ENCODE measurements at places on chromosomes 1 and 21. TPM values are rescaled to one million over a fixed set of nuclear protein-coding genes. Genes with fewer than 3 reads are reported as not detected.
A peak's percentile ranks its signal among the peaks of the same experiment; 100 is the strongest.

GRCh38 chr1:226644541-226645176 is 94.4 kb downstream of the ITPKB start:
- no peak for DNase-seq
- H3K4me1 ChIP-seq: peaks cover 7% of the 10 kb centered on the region
- H3K27me3 ChIP-seq: no peaks in the 10 kb centered on the region
- no peak overlapping the region for H3K4me3 ChIP-seq
- H3K36me3 ChIP-seq: no peaks in the 10 kb centered on the region
- H3K27ac ChIP-seq: no peak overlapping the region

DNA sequence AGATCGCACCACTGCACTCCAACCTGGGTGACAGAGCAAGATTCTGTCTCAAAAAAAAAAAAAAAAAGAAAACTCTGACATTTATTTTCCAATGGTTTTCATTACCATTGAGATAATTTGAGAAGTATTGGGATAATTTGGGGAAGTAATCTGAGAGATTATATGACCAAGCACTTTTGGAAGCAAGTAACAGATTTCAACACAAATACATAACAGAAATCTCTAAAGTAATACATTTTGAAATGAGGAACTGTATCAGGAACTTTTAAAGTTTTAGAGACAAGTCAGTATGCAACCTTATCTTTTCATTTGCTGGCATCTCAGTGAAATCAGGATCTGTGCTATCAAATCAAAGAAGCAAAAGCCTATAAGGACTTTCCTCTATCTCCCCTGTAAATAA is 25.4 kb upstream of the SLC16A1 start:
- no peaks in the 10 kb centered on the region for H3K27me3 ChIP-seq
- no peak overlapping the region for H3K27ac ChIP-seq
- H3K4me1 ChIP-seq: no peaks in the 10 kb centered on the region
- no peaks in the 10 kb centered on the region for H3K36me3 ChIP-seq

DNA sequence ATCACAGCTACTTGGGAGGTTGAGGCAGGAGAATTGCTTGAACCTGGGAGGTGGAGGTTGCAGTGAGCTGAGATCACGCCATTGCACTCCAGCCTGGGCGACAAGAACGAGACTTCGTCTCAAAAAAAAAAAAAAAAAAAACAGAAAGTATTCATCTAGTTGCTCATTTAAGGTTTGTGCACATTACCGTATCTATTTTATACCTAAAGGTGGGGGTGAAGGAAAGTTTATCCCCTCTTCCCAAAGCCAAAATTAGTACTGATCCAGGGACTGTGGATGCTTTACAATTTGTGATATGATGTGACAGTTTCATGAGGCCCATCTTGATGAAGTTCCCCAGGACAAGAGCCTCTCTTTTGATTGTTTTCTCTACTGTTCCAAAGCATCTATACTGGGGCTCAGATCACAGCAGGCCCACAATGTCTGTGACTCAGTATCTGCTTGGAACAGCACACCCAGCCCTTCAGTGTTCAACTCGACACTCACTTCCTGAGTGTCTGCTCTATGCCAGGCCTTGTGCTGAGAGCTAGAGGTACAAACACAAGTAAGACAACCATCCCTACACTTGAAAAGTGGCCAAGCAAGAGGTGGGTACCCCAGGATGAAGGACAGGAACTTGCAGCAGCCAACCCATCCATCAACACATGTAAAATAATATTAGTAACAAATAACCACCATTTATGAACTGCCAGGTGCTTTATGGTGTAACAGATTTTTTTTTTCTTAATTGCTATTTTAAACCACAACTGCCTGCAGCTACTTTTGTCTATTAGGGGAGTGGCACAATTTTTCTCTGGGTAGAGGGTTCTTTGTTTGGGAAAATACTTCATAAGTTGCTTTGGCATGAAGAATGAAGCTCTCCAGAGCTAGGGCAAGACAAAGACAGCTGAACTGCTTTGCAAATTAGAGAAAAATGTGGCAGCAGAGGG is 29.0 kb upstream of the KHDRBS1 start:
- no peaks in the 10 kb centered on the region for H3K36me3 ChIP-seq
- peak; percentile 78 for DNase-seq
- peak overlapping the region; percentile 20 for H3K27ac ChIP-seq
- H3K4me3 ChIP-seq: no peak overlapping the region
- no peaks in the 10 kb centered on the region for H3K27me3 ChIP-seq
- H3K4me1 ChIP-seq: peaks cover 10% of the 10 kb centered on the region

- no peaks in the 10 kb centered on the region for H3K27me3 ChIP-seq
- peak overlapping the region; percentile 68 for H3K27ac ChIP-seq
- H3K36me3 ChIP-seq: peaks cover 19% of the 10 kb centered on the region
- H3K4me1 ChIP-seq: peaks cover 31% of the 10 kb centered on the region
- peak; percentile 34 for DNase-seq
Observed at GRCh38 chr1:206419250-206419649, 51.0 kb upstream of the IKBKE start.

EDN2 gene
- total RNA-seq: not detected

- H3K4me3 ChIP-seq: no peak overlapping the region
- H3K27ac ChIP-seq: no peak overlapping the region
- H3K27me3 ChIP-seq: no peaks in the 10 kb centered on the region
Observed at GRCh38 chr1:58887059-58887458, 103.2 kb upstream of the JUN start.

DNA sequence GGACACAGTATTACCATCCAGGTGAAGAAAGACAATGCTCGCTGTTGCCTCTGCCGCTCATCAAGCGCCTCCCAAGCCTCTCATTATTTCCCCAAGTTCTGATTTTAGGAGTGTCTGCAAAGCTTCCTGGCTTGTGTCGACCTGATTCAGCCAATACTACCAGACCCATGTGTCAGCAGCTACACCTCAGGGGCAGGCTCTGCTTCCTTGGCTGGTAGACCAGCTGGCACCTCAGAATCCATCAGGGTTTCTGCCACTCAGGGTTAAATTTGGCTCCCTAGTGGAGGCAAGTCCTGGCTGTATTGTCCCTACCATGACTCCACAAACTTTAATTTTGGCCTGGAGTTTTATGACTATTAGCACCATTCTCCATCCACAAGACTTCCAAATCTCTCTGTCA is 35.4 kb downstream of the SUSD4 start:
- H3K4me1 ChIP-seq: peaks cover 10% of the 10 kb centered on the region
- no peaks in the 10 kb centered on the region for H3K36me3 ChIP-seq
- no peak overlapping the region for H3K4me3 ChIP-seq
- no peak overlapping the region for H3K27ac ChIP-seq
- peaks cover 5% of the 10 kb centered on the region for H3K27me3 ChIP-seq
- DNase-seq: peak; percentile 25

DNA sequence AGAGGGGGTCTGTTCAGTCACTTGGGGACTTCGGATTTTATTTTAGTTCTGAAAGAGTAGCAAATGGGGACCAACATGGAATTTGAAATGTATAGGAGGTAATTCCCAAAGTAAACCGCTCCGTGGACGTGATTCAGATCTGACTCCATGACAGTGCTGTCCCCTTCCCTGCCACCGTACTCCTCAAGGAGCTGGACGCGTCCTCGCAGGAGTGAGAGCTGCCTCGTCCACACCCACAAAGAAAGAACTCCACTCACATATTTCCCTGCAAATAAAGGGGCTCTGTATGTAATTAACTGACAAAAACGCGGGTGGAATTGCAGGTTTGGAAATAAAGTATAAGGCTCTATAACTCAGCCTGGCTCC is 183.6 kb downstream of the ETS2 start:
- no peaks in the 10 kb centered on the region for H3K36me3 ChIP-seq
- no peak for DNase-seq
- H3K27me3 ChIP-seq: no peaks in the 10 kb centered on the region

DNA sequence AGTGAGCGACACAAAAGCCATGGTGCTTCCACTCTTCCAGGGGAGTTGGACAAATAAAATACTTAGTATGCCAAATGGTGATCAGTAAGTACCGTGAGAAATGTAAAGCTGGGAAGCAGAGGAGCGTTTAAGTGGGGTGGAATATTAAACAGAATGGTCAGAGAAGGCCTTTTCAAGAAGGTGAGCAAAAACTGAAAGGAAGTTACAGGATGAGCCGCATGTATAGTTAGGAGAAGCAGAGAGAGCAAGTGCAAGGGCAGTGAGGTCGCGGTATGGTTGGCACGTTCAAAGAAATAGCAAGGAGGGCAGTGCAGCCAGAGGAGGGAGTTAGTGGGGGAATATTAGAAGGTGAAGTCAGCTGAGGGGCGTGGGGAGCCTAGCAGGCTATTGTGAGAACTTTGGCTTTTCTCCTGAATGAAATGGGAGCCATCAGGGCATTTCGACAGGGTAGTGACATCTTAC is 748 bp upstream of the ATP6V0B start:
- H3K27me3 ChIP-seq: no peaks in the 10 kb centered on the region
- peaks cover 24% of the 10 kb centered on the region for H3K4me1 ChIP-seq
- 0 out of 2 replicates have a peak overlapping the region, but pooled peaks have one; percentile 77 for H3K27ac ChIP-seq
- DNase-seq: no peak

DNA sequence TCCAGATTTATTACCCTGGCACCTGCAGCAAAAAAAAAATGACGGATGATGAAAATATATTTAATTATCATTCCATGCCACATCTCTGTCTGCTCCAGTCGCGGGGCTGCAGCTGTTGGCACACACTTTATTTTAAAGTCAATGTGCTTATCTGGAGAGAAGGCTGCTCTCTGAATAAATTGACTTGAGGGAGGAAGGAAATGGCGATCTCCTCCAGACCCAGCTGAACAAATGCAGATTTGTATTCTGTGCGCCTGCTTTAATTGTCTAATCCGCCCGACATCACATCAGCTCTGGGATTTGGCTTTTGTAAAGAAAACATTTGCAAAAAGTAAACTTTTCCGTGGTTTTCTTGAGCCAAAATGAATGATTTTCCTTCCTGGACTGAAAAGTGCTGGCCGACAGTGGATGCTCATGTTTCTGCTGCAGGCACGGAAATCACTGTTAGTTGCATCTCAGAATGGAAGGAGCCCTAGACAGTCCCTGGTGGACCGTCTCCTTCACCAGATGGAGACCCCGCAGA is 150.2 kb downstream of the CAMTA1 start:
- peak overlapping the region; percentile 53 for H3K4me3 ChIP-seq
- peaks cover 46% of the 10 kb centered on the region for H3K27me3 ChIP-seq
- H3K36me3 ChIP-seq: no peaks in the 10 kb centered on the region
- H3K4me1 ChIP-seq: no peaks in the 10 kb centered on the region
- peak; percentile 27 for DNase-seq

- no peaks in the 10 kb centered on the region for H3K27me3 ChIP-seq
- H3K27ac ChIP-seq: peak overlapping the region; percentile 23
- no peak for DNase-seq
- H3K36me3 ChIP-seq: 0 out of 2 replicates have a peak, but pooled peaks cover under 1% of the 10 kb centered on the region
- H3K4me3 ChIP-seq: no peak overlapping the region
Observed at GRCh38 chr1:77983997-77984355, 5.1 kb upstream of the FUBP1 start.

MFSD2A gene
- total RNA-seq: 4.6 TPM

PLD5 gene
- not detected for total RNA-seq

- no peak overlapping the region for H3K4me3 ChIP-seq
- no peaks in the 10 kb centered on the region for H3K36me3 ChIP-seq
- DNase-seq: no peak
Observed at GRCh38 chr21:16570856-16571255, 841.1 kb downstream of the USP25 start.

DNA sequence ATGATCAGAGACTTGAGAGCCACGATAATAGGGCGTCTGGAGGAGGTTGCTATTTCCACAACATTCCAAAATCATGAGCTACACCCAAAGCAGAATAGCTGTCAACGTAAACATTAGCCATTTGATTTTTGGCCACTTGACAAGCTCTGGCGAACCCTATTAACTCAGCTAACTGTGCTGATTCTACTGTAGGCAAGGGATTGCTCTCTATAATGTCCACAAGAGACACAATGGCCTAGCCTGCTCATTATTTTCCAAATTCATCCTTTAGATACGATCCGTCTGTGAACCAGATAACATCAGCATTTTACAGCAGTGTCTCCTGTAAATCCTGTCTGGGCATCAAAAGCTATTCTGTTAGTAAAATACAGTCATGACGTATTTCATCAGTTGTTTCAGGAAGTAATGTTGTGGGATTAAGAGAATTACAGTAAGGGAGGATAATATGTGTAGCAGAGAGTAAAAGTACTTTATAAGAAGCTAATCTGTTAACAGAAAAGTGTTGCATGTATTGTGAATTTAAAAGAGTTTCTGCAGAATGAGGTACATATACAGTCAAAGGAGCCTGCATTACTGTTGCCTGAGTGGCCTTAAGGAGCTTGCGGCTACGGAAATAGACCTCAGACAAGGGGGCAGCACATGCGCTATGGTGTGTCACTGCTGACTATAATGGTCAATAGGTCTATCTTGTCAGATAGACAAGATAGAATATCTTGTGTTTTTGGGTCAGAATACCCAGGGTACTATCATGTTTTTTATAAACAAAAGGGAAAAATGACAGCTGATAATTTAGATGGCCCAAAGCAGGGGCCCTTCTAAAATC is 44.9 kb upstream of the TINAGL1 start:
- no peaks in the 10 kb centered on the region for H3K27me3 ChIP-seq
- H3K27ac ChIP-seq: 0 out of 2 replicates have a peak overlapping the region, but pooled peaks have one; percentile 16
- peaks cover 24% of the 10 kb centered on the region for H3K4me1 ChIP-seq
- peak overlapping the region; percentile 16 for H3K4me3 ChIP-seq

FMO5 gene
- 4.9 TPM for total RNA-seq

PLA2G2C gene
- total RNA-seq: not detected

ADGRB2 gene
- total RNA-seq: 3.9 TPM

DNA sequence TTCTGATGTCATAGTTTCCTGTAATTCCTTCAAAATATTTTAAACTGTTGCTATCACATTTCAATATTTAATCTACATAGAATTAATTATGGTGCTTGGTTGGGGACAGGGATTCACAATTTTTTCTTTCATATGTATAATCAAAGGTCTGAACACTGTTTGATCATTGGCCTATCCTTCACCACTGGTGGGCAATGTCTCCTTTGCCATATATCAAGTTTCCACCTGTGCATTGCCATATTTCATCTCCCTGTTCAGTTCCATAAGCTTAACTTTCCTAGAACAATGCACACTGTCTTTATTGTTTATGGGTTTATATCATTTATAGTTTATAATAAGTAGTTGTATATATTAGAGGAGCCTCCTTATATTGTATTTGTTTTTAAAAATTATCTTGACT is 374.9 kb upstream of the PTBP2 start:
- H3K4me3 ChIP-seq: no peak overlapping the region
- H3K27me3 ChIP-seq: no peaks in the 10 kb centered on the region
- no peak overlapping the region for H3K27ac ChIP-seq
- no peaks in the 10 kb centered on the region for H3K4me1 ChIP-seq
- H3K36me3 ChIP-seq: no peaks in the 10 kb centered on the region

DNA sequence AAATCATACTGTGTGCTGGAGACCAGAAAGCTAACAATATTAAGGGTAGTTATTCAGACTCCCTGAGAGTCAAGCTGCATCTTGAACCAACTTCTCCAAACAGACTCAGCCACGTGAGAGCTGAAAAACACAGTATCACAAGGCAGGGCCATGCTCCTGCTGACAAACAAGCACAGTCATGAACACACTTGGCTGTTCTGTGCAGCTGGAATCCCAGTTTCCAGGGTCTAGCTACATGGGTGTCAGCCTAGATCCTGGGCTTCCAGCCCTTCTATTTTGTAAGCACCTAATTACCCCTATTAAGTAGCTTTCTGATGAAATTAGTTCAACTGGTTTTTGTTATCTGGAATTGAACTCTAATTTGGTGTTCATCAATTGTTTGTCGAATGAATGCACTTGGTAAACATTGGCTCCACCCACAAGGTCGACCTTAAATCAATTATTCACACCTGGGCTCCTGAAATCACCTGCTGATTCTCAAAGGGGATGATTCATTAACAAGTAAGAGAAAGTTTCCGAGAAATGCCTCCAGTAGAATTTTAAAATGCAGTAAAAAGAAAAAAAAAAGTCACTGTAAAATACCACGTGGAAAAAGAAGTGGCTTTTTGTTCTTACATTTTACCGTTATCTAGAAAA is 179.3 kb downstream of the ZC3H11B start:
- no peaks in the 10 kb centered on the region for H3K27me3 ChIP-seq
- H3K27ac ChIP-seq: no peak overlapping the region
- no peak overlapping the region for H3K4me3 ChIP-seq
- peaks cover under 1% of the 10 kb centered on the region for H3K4me1 ChIP-seq
- no peak for DNase-seq
